Left renal cortex interstitium (tissue), 4 donors: ENCODE measurements at places on chromosomes 5 and 9. TPM values are rescaled to one million over a fixed set of nuclear protein-coding genes. Genes with fewer than 3 reads are reported as not detected.
A peak's percentile ranks its signal among the peaks of the same experiment; 100 is the strongest.

DNA sequence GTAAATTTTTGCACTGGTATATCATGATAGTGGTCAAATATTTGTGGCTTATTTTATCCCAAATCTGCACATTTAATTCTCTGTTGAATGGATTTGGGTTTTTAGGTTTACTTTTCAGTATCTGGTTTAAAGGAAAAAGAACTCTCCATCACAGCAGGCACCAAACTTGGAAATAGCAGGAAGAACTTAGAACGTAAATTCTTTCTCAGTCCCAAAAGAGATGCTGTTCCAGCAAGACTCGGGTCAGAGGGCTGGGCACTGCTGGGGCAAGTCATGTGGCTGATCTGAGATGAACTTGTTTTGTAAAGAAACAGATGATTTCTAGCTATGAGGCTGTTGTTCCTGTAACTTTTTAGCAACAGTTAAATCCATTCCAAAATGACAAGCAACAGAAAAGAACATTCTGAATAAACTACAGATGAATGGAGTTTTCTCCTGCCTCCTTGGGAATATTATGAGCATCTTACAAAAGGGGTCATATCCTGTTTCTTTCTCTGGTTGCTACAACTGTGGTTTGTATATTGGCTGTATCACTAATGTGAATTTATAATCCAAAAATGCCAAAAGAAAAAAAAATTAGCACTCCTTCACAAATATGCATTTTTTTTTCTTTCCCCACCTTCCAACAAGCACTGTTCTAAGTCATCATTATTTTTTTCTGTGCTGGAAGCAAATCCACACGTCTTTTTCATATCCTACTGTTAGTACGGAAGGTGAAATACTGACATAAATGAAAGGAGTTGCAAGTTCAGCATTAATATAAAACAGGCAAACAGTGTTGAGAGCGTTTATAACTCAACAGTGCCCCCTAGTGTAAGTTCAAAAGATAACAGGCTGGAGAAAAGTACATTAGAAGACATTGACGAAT lies 31.1 kb downstream of the OR2K2 start:
- peak; percentile 57 for DNase-seq

DNA sequence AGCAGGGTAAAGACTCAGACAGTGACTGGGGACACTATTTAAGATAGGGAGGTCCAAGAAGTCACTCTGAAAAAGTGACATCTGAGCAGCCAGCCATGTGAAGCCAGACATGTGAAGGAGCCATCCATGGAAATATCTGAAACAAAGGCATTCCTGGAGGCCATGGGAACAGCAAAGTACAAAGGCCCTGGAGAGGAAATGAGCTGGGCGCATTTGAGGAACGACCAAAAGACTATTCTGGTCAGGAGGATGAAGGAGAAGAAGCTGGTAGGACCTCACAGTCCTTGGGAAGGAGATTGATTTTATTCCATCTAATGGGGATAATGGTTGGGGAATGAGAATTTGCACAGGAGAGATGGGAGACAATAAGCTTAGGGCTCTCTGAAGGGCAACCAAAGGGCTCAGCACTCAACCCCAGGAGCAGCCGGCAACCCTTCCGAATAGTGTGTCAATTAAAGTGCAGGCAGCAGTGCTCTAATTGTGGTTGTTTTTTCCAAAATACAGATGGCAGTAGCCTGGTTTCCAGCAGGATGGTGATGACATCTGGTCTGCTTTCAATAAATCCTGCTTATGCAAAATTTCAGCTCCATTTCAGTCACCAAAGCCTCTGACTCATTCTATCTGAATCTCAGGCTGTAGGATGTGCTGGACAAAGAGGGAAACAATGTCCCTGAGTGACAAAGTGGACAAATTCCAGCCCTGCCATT lies 26.7 kb downstream of the FOXI1 start:
- DNase-seq: no peak

DNA sequence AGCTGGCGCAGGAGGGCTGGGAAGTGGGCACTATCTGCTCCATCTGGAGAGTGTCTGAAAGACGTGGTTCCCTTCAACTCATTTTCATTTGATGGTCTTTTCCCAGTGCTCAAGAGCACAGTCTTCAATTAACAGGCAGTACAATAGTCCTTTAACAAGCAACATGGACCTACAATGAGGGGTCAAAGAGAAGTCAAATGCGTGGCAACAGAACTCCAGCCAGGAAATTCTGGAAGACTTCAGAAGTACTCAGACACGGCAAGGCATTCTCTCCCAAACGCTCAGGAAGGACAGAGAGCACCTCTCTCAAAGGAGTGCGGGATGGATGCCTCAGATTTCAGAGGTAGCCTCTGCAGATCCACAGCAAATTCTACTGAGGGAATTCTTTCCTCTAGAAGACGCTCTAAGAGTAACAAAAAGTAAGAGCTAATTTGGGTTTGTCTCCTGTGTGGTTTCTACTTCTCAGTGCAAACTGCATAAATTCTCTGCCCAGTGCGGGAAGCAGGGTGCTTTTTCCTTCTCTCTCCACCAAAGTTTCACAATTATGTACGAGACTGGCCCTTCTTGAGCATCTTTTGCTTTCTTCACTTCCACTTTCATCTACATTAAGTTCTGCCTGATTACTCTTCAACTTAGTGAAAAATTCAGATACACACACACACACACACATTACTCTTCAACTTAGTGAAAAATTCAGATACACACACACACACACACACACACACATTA lies 56.4 kb downstream of the LHFPL2 start:
- DNase-seq: no peak

DNA sequence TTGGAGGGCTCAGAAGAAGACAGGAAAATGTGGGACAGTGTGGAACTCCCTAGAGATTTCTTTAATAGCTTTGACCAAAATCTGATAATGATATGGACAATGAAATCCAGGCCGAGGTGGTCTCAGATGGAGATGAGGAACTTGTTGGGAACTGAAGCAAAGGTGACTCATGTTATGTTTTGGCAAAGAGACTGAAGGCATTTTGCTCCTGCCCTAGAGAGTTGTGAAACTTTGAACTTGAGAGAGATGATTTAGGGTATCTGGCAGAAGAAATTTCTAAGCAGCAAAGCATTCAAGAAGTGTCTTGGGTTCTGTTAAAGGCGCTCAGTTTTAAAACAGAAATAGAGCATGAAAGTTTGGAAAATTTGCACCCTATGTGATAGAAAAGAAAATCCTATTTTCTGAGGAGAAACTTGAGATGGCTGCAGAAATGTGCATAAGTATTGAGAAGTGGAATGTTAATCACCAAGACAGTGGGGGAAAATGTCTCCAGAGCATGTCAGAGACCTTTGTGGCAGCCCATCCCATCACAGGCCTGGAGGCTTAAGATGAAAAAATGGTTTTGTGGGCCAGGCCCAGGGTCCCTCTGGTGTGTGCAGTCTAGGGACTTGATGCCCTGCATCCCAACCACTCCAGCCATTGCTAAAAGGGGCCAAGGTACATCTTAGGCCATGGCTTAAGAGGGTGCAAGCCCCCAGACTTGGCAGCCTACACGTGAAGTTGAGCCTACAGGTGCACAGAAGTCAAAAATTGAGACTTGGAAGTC lies 463.7 kb upstream of the TLE4 start:
- no peak for DNase-seq

GHR gene
- polyA plus RNA-seq: 17.3 TPM

ZNF300 gene
- 38.2 TPM for polyA plus RNA-seq

- no peak for DNase-seq
Observed at GRCh38 chr9:36922548-36922947, 111.5 kb downstream of the PAX5 start.

- DNase-seq: no peak
Observed at GRCh38 chr5:131321066-131321465, 57.2 kb downstream of the CDC42SE2 start.

GRCh38 chr9:86626802-86627201 lies 272.6 kb upstream of the TUT7 start:
- DNase-seq: no peak

GRCh38 chr5:173538654-173539053 lies 77.8 kb downstream of the BOD1 start:
- no peak for DNase-seq

DNA sequence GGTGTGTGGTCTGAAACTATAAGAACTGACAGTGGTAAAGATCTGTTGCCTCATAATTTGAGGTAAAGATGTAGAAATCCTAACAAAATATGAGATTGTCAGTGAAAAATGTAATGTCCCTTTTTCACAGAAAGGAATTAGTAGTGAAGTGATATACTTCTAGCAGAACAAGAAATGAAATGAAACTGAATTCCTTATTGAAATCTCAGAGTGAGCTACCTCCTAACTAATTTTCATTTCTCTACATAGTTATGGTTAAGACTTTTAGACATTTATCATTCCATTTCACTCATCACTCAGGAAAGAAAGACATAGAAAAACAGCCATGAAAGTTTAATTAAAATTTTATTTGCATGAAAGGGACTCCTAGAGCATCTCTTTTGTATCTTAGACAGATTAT lies 48.7 kb downstream of the TMEM174 start:
- no peak for DNase-seq

GRCh38 chr5:88820581-88820980 lies 62.4 kb downstream of the MEF2C start:
- DNase-seq: no peak

DNA sequence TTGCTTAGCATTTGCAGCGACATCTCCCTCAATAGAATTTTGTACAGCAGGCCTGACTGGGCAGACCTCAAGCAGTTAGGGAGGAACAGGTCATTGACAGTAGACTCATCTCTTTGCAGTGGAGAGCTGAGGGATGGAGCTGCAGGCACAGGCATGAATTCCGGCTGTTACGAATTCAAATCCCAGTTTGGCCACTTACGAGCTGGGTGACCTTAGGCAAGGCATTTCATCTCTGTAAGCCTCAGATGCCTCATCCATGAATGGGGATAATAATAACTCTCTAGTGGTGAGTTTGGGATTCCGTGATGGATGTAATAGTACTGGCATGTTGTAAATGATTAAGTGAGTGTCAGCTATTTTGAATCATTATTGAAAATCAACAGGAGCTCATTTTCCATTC lies 195.3 kb downstream of the SEMA6A start:
- no peak for DNase-seq

DNA sequence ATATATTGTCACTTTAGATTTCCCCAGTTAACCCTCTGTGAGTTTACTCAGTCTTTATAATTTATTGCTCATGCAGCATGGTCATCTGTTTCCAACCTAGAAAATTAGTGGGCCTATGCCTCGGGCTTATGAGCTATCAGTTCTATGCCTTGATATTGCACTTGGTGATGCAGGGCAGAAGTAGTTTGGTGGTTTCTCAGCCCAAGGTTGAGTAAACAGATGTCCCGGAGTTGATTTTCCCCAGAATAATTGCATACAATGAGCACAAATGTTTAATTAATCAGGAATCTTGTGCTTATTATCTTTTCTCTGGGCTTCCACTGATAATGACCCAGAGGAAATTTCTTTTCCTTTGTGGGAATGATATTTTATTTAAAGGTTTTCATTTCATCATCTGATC lies 474.0 kb downstream of the CCDC171 start:
- DNase-seq: no peak

CD274 gene
- 0.64 TPM for polyA plus RNA-seq

CDC25C gene
- polyA plus RNA-seq: 6.6 TPM

- no peak for DNase-seq
Observed at GRCh38 chr5:532521-533242, 8.4 kb upstream of the SLC9A3 start.

DNA sequence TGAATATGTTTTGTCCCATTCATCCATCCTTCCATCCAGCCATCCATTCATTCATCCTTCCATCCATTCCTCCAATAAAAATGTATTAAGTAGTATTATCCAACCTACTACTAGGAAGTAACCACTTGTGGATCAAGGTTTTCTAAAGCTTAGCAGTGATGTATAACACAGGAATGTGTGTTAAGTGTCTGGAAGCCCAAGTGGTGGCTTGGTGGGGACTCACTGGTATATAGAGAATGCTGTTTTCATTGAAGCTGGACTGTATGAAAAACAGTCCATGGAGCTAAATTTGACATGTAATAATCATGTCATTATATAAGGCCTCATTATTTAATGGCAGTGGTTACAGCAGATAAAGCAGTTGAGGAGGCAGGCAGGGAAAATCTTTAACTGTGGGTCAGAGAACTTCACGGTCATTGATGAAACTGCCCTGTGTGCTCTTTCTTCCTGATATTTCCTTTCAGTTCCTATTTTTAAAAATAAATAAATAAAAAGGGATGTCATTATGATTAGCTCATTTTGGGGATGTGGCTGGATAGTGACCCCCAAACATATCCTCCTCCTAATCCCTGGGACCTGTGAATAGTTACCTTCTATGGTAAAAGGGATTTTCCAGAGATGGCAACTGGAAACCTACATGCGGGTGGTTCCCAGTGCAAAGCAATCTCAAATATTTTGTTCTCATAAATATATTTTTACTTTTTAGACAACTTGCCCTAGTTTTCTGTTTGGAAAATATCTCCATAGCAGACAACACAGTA lies 82.3 kb downstream of the DAPK1 start:
- DNase-seq: no peak

GPBP1 gene
- polyA plus RNA-seq: 162 TPM

PDLIM7 gene
- 166 TPM for polyA plus RNA-seq

TXNDC8 gene
- not detected for polyA plus RNA-seq

GRCh38 chr5:89187268-89187667 lies 304.3 kb upstream of the MEF2C start:
- DNase-seq: no peak
